ENCODE measurements at places on chromosomes 3 and 15. TPM values are rescaled to one million over a fixed set of nuclear protein-coding genes. Genes with fewer than 3 reads are reported as not detected.
A peak's percentile ranks its signal among the peaks of the same experiment; 100 is the strongest.

DNA sequence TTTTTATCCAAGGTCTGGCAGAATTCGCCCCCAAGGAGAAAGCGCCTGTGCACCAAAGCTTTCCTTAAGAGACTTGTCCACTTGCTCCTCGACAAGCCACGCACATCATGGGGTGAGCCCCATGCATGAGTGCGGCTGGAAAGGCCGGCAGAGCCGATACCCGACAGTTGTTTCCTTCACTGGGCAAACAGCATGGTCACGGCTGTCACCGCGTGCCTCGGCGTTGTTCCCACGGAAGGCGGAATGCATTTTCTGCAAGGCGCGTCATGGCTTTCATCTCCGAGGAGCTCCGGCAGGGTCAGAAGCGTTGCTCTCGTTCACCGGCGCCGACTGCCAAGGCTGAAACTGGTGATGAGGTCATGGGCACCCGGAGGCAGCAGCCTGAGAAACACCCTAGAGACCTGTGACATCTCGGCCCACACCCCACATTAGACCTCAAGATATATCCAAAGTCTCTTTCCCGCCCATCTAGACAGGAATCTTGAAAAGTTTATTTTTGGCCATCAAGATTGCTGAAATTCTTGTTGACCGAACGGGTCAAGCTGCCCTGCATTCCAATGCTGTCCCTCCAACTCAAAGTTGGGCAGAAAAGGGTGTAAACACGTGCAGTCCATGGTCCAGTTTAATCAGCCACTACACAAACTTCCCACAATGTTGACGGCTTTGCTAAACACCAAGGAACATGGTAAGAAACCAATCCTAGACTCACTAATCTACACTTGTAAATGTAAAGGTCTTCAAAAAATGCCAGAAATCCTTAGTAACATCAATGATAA lies 604 bp upstream of the TJP1 start:
- no peak for DNase-seq
- H3K36me3 ChIP-seq = no peaks in the 10 kb centered on the region
- no peaks in the 10 kb centered on the region for H3K27me3 ChIP-seq
- H3K4me3 ChIP-seq = peak overlapping the region; percentile 45
- peaks cover 7% of the 10 kb centered on the region for H3K4me1 ChIP-seq

GRCh38 chr15:52337198-52337853 lies 41.7 kb upstream of the MYO5C start:
- no peaks in the 10 kb centered on the region for H3K36me3 ChIP-seq
- H3K27ac ChIP-seq = no peak overlapping the region
- DNase-seq = no peak
- H3K4me1 ChIP-seq = no peaks in the 10 kb centered on the region
- H3K4me3 ChIP-seq = no peak overlapping the region

GRCh38 chr15:91915576-91915975 lies 62.1 kb downstream of the SLCO3A1 start:
- H3K36me3 ChIP-seq = peaks cover 5% of the 10 kb centered on the region
- no peak for DNase-seq
- H3K4me3 ChIP-seq = no peak overlapping the region
- no peak overlapping the region for H3K27ac ChIP-seq

DNA sequence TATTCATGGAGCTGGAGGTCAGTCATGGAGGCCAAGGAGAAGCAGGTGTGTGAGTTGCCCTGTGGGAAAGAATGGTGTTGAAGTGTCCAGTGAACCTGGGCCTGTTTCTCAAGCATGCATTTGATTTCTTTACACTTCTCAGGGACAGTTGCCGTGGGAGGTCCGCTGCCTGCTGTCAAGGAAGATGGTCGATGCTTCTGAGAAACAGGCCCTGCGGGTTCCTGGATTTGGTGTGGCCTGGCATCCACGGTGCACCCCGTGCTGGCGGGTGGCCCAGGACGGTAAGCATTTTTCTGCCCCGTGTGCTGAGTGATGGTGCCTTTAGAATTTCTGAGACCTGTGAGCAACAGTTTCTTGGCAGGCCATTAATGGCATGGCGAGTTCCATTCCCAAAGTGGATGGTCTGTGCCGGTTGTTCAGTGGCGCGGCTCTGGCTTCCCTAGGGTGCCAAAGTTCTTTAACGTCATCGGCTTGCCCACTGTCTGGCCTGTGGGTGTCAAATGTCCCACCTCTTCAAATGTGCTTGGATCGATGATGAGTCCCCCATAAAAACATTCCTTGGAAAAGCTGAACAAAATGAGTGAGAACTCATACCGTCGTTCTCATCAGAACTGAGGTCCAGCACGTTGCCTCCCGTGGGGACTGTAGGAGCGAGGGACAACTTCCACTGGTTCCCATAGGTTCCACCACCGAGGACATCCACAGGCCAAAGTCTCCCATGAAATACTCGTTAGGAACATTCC lies 107.2 kb downstream of the SNRPN start:
- H3K36me3 ChIP-seq = no peaks in the 10 kb centered on the region
- DNase-seq = no peak
- H3K27ac ChIP-seq = no peak overlapping the region
- H3K4me1 ChIP-seq = no peaks in the 10 kb centered on the region
- H3K4me3 ChIP-seq = no peak overlapping the region

DNA sequence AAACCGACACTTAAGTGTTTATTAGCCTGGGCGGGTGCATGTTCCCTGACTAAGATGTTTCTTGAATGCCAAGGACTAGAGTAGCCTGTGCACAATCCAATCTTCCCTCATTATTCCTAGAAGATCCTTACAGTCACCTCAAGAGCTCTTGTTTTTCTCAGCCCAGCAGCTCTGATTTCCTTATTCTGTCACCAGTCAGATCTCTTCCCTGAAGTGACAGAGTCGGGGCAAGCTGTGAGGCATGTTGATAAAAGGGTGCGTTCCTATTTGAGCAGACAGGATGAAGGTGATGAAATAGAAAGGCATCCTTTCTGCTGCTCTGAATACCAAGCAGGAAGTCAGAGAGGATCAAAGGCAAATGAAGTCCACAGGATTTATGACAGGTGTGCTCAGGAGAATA lies 125.6 kb upstream of the MCTP2 start:
- no peaks in the 10 kb centered on the region for H3K27me3 ChIP-seq
- no peaks in the 10 kb centered on the region for H3K4me1 ChIP-seq
- H3K36me3 ChIP-seq = no peaks in the 10 kb centered on the region
- no peak for DNase-seq
- H3K27ac ChIP-seq = no peak overlapping the region
- H3K4me3 ChIP-seq = no peak overlapping the region

The DZIP1L gene
- 40.4 TPM for total RNA-seq

- H3K27ac ChIP-seq = no peak overlapping the region
- no peaks in the 10 kb centered on the region for H3K27me3 ChIP-seq
- no peak for DNase-seq
- H3K4me1 ChIP-seq = no peaks in the 10 kb centered on the region
- H3K36me3 ChIP-seq = no peaks in the 10 kb centered on the region
These were observed 43.4 kb downstream of the EEFSEC start for GRCh38 chr3:128196647-128197046.

DNA sequence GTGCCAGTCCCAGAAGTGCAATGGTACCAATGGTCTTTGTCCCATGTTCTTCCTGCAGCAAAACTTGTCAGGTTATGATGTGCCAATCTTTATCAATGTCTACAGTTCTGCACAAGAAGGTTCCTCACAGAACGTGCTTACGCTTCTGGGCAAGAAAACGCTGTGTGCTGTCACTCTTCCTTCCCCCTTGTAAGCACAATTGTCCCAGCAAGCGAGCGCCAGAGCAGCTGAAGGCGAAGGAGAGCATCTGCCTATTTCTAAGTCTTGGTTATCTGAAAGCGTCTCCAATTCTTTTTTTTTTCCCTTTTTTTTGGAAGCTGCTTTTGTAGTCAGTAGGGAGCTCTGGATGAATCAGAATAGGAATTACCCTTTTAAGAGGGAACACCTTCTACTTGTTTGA lies 514.4 kb downstream of the FGF12 start:
- no peaks in the 10 kb centered on the region for H3K27me3 ChIP-seq
- no peaks in the 10 kb centered on the region for H3K36me3 ChIP-seq
- H3K4me1 ChIP-seq = no peaks in the 10 kb centered on the region
- no peak overlapping the region for H3K27ac ChIP-seq
- no peak for DNase-seq

DNA sequence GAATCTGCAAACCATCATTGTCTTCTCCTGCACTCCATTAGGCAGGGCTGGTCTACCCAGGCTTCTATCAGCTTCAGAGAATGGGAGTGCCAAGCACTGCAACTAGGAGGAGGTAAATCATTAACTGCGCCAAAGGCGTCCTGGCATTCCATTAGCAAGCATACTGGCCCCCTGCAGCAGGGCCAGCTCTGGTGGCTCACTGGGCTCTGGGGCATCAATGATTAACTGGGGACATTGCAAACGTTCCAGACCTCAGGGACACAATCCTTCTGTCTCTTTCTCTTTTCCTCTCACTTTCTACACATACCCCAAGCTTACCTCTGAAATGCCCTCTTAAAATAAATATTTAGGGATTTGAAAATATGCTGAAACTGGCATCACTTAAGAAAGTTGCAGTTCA lies 129.0 kb downstream of the MYLK start:
- no peak overlapping the region for H3K27ac ChIP-seq
- no peak for DNase-seq
- no peaks in the 10 kb centered on the region for H3K36me3 ChIP-seq
- H3K4me3 ChIP-seq = no peak overlapping the region
- H3K4me1 ChIP-seq = no peaks in the 10 kb centered on the region

- H3K4me1 ChIP-seq = peaks cover 14% of the 10 kb centered on the region
- H3K27me3 ChIP-seq = no peaks in the 10 kb centered on the region
- DNase-seq = no peak
- no peak overlapping the region for H3K27ac ChIP-seq
- no peak overlapping the region for H3K4me3 ChIP-seq
- H3K36me3 ChIP-seq = no peaks in the 10 kb centered on the region
These were observed 80.2 kb downstream of the DLG1 start for GRCh38 chr3:197218210-197218609.

- H3K27ac ChIP-seq = no peak overlapping the region
- no peaks in the 10 kb centered on the region for H3K4me1 ChIP-seq
- H3K36me3 ChIP-seq = no peaks in the 10 kb centered on the region
- H3K4me3 ChIP-seq = no peak overlapping the region
These were observed 80.1 kb upstream of the GBE1 start for GRCh38 chr3:81841540-81841939.

GRCh38 chr15:53110999-53111398 lies 320.9 kb upstream of the ONECUT1 start:
- H3K27me3 ChIP-seq = no peaks in the 10 kb centered on the region
- no peak overlapping the region for H3K27ac ChIP-seq
- H3K36me3 ChIP-seq = no peaks in the 10 kb centered on the region
- H3K4me1 ChIP-seq = peaks cover 10% of the 10 kb centered on the region
- H3K4me3 ChIP-seq = no peak overlapping the region

DNA sequence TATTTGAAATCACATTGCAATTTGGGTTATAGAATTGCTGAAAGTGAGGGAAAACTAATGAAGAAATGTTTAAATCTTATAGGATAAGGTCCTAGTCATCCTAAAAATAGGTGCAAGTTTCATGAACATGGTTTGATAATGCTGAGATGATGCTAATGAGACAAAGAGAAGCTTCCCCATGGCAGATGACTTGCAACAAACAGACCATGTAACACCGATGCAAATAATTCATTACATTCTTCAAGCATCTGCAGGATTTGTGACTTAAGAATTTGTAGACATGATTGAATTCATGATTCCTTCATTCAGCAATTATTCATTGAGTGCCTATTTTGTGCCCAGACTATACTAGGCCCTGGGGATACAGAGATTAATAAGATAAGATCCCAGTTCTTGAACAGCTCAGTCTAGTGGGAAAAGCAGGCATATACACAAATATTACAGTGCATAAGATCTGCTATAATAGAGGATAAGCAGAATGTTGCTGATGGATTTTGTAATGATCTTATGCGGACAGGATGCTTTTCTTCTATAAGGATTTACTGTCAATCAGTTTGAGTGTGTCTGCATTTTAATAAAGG lies 367.9 kb upstream of the GBE1 start:
- no peaks in the 10 kb centered on the region for H3K27me3 ChIP-seq
- H3K4me1 ChIP-seq = no peaks in the 10 kb centered on the region
- H3K36me3 ChIP-seq = no peaks in the 10 kb centered on the region
- no peak for DNase-seq
- H3K4me3 ChIP-seq = no peak overlapping the region
- H3K27ac ChIP-seq = no peak overlapping the region

DNA sequence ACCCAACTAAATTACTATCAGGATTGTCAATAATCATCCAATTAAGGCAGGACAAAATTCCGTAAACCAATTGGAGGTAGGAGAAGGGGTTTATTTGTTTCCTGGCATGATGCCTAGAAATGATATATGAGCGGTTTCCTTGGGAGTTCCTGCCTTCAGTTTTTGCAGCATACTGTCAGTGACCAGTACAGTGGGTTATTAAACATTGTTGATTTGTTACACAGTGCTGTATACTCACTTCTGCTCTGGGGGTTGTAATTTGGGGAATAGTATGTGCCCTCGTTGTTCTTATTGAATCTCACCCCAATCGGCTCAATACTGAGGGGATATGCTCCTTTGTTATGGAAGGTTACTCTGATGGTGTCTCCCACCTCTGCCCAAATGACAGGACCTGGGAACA lies 22.2 kb downstream of the CP start:
- no peaks in the 10 kb centered on the region for H3K27me3 ChIP-seq
- H3K4me3 ChIP-seq = no peak overlapping the region
- H3K27ac ChIP-seq = no peak overlapping the region
- H3K4me1 ChIP-seq = no peaks in the 10 kb centered on the region

- H3K36me3 ChIP-seq = no peaks in the 10 kb centered on the region
- no peaks in the 10 kb centered on the region for H3K27me3 ChIP-seq
- no peaks in the 10 kb centered on the region for H3K4me1 ChIP-seq
These were observed 39.3 kb downstream of the EDEM1 start for GRCh38 chr3:5226783-5227182.

The CYP11A1 gene
- 6.6 TPM for total RNA-seq

GRCh38 chr3:156792945-156793344 lies 33.2 kb upstream of the LEKR1 start:
- H3K27ac ChIP-seq = no peak overlapping the region
- H3K36me3 ChIP-seq = no peaks in the 10 kb centered on the region
- DNase-seq = no peak

DNA sequence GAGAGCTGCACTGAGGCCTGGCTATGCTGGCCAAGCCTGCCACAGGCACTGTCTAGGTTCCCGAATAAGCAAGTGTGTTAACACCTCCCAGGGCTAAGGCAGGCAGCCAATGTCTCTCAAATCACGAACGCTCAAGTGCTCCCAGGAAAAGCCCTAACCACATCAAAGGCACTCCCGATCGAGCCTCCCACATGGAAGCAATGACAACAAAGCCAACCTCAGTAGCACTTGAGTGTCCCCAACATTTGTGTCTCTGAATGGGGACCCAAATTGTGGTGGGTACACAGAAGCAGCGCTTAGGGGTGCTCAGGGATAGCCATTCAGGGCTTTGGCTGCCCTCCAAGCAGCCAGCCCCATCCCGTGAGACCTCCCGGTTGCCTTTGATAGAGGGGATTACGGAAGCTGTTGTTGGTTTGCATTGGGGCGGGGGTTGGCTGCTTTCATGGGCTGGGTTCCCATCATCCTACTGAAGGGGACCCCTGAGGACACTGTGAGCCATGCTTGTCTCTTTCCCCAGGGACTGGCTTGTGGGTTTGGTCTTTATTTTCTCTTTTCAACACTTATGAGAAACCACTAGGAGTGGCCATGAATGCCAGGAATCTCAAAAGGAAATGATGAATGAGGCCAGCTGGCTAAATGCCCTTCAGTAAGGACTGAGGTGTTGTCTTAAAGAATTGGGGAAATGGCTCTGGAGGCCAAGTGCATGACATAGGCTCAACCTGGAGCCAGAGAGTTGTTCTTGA lies 234.1 kb upstream of the FEZF2 start:
- H3K4me3 ChIP-seq = no peak overlapping the region
- no peaks in the 10 kb centered on the region for H3K27me3 ChIP-seq
- DNase-seq = no peak

The ECE2 gene
- total RNA-seq = not detected

GRCh38 chr15:67033571-67034044 lies 31.8 kb upstream of the SMAD3 start:
- DNase-seq = peak; percentile 68
- no peaks in the 10 kb centered on the region for H3K36me3 ChIP-seq
- peak overlapping the region; percentile 48 for H3K4me3 ChIP-seq
- H3K4me1 ChIP-seq = peaks cover 8% of the 10 kb centered on the region
- H3K27ac ChIP-seq = no peak overlapping the region
- H3K27me3 ChIP-seq = no peaks in the 10 kb centered on the region

Measured in Peyer's patch (tissue), 4 donors.